Germinal center (tissue), 1 donor: ENCODE measurements at places on chromosomes 7 and 10.

GRCh38 chr10:85918371-85918770, 448.2 kb downstream of the GRID1 start:
- no peak for DNase-seq

GRCh38 chr10:15420858-15421257, 49.8 kb upstream of the FAM171A1 start:
- DNase-seq = no peak

GRCh38 chr10:78434886-78435285, 401.2 kb downstream of the RPS24 start:
- DNase-seq = no peak

DNA sequence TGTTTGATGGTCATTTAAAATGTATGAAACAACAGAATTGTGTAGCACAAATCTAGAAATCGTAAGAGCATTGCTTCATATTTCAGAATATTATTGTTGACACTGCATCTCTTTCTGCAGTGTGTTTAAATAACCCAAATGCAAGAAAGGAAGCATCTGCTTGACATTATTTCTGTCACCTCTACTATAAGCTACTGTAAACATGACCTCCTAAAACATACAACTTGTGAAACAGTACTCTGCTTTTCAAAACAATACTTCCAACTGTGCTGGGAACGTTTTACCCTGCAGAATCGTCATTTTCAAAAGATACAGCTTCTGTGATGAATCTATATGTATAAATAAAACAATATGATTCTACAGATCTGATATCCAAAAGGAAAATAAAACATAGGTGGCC, 82.0 kb downstream of the RNF133 start:
- DNase-seq = no peak

DNA sequence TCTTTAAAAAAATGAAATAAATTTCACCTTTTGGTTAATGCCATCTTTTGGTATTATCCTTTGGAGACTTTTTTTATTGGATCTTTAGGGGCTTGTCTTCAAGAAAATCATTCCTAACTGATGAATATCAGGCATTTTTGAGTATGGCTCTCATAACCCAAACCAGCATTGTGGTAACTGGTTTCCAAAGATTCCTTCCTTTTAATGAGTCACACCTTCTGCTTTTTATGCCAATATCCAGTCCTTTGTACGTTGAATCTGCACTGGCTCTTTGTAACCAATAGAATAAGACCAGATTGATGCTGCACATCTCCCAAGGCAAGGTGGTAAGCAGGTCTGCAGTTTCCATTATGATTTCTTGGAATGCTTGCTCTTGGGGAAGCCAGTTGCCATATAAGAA, 89.1 kb downstream of the GPR158 start:
- DNase-seq = no peak

GRCh38 chr7:94045581-94045980, 41.4 kb upstream of the BET1 start:
- DNase-seq = no peak
